ENCODE measurements at places on chromosomes 1 and 21. TPM values are rescaled to one million over a fixed set of nuclear protein-coding genes. Genes with fewer than 3 reads are reported as not detected.

Gene ANGPTL7
- 4.7 TPM for total RNA-seq

DNA sequence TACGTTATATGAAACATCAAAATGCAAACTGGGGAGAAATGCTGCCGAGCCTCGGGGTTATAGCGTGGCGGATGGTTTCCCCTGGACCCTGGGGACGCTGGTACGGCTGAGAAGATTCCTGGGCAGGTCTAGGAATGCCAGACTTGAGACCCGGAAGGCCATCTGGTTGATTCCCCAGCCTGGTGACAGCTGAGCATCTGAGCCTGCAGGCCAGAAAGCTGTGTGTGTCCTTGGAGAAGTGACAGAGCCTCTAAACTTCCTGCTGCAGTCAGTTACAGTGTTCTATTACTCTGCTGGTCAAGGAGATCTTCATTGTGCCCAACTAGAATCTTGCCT lies 2.3 kb downstream of the VASH2 start:
- ATAC-seq = no peak

DNA sequence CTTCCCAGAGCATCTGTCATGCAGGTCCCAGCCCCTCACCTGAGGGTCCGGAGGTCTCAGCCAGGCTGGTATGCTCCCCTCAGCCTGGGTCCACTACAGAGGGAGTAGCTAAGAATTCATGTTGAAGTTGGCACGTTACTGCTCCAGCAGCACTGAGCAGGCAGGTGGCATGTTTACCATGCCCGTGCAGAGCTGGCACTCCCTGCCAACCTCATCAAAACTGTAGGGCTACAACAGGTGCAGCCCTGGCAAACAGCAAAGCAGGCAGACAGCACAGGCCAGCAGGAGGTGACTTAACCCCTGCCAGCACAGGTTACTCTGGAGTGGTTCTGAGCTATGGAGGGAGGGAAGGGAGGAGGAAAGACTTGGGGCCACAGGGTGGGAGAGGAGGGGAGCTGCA lies 46.4 kb downstream of the NUAK2 start:
- ATAC-seq = no peak

Gene COL6A1
- total RNA-seq = 1,083 TPM

DNA sequence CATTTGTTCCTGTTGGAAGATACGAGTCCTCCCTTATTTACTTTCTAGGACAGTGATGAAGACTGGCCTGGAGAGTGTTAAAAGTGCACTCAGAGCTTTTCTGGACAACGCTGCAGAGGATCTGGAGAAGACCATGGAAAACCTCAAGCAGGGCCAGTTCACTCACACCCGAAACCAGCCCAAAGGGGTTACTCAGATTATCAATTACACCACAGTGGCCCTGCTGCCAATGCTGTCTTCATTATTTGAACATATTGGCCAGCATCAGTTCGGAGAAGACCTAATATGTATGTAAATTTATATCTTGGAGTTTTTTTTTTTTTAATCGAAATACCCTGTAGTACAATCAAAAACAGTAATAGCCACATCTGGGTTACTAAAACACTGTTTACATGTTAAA lies 190.5 kb downstream of the ZP4 start:
- ATAC-seq = no peak

GRCh38 chr1:171139890-171140289 lies 45.2 kb upstream of the FMO2 start:
- ATAC-seq = no peak

Gene PLXNA2
- 33.3 TPM for total RNA-seq

- no peak for ATAC-seq
Observed at GRCh38 chr1:229328598-229329362, 14.1 kb downstream of the CCSAP start.

Gene HES5
- total RNA-seq = not detected

- no peak for ATAC-seq
Observed at GRCh38 chr1:15260418-15261154, 13.6 kb downstream of the FHAD1 start.
